Sciatic nerve (tissue), 2 donors: ENCODE measurements at places on chromosomes 11 and 22. TPM values are rescaled to one million over a fixed set of nuclear protein-coding genes. Genes with fewer than 3 reads are reported as not detected.

The POTEH gene
- not detected for total RNA-seq

The SLC22A8 gene
- not detected for total RNA-seq

The RIMBP3C gene
- 0.36 TPM for total RNA-seq

The GLB1L2 gene
- total RNA-seq: 1.6 TPM

The HEPACAM gene
- 16.5 TPM for total RNA-seq

The GAB4 gene
- total RNA-seq: 0.85 TPM

The CHST1 gene
- 2.1 TPM for total RNA-seq
